Tibial artery (tissue), 4 donors: ENCODE measurements at places on chromosomes 4 and X.

GRCh38 chr4:139655116-139655515 is 10.5 kb upstream of the MGST2 start:
- DNase-seq = no peak

DNA sequence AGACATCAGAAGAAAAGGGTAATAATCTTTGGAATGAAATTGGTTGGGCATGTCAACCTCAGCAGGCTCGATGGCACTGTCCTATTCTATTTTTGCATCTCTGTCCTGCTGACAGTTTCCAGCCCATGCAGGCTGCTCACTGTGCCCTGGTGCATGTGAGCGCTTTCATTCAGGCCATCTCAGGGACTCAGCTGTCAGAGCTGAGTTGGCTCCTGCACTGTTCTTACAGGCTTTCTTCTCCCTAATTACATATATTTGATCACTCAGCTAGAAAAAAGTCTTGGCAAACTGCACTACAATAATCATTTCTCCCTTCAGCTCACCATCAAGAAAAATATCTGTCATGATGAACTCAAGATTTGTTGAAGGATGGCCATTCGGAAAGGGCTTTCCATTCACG is 84.7 kb downstream of the RASL11B start:
- DNase-seq = no peak

DNA sequence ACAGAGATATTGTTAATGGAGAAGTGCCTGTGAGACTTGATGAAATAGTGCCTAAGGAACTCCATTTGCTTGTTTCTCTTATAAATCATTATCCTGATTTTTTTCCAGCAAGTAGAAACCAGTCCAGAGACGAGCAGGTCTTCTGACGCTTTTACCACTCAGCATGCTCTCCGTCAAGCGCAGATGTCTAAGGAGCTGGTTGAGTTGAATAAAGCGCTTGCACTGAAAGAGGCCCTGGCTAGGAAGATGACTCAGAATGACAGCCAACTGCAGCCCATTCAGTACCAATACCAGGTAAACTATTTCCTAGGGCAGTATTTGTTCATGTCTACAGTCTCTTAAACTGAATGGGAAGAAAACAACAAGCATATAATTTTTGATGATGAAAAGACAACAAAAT is 63.6 kb downstream of the KIF4A start:
- no peak for DNase-seq

GRCh38 chrX:74422576-74423288 is 1.4 kb downstream of the SLC16A2 start:
- DNase-seq = peak; percentile 83

- no peak for DNase-seq
Measured at GRCh38 chrX:5180135-5180741, 1048.4 kb downstream of the NLGN4X start.

DNA sequence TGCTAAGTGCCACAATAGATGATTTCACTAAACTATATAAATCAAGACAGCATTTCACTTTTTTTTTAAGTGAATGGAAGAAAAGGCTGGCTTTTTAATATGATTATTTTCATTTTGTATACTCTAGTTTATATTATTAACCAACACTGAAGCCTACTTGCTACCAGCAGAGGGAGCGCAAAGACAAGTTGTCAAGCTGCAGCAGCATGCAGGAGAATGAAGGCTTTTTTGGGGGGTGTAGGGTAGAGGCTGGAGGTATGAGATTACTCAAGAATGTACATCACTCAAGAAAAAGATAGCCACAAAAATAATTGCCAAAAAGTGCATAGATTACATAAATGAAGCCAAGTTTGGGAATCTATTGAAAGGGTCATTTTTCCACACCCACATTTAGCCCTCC is 519.5 kb downstream of the FGF13 start:
- no peak for DNase-seq

DNA sequence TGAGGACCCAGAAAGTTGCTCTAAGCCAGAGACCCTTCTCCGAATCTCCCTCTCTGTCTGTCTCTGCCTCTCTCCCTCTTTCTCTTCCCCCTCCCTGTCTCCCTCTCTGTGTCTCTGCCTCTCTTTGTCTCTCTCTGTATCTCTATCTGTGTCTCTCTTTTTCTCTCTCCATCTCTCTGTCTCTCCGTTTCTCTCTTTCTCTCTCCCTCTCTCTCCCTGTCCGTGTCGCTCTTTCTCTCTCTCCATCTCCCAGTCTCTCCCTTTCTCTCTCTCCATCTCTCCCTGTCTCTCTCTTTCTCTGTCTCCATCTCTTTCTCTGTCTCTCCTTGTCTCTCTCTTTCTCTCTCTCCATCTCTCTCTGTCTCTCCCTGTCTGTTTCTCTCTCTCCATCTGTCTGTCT is 2.6 kb upstream of the SHOX start:
- no peak for DNase-seq

DNA sequence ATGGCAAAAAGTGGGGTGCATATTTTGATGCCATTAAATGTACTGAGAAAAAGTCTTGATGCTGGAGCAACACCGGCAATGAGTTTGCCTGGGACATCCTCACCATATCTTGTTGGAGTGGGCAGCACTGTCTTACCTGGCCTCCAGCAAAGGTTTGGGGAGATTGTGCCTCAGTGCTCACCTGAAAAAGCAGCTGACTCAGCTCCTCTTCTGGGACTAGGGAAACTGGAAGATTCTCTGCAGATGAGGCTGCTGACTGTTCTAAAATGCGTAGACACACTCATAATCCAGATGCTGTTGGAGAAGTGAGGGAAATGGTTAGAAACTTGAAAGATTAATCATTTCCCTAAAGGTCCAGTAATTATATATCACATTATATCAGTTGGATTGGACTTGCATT is 593.7 kb upstream of the HS3ST1 start:
- DNase-seq = no peak

DNA sequence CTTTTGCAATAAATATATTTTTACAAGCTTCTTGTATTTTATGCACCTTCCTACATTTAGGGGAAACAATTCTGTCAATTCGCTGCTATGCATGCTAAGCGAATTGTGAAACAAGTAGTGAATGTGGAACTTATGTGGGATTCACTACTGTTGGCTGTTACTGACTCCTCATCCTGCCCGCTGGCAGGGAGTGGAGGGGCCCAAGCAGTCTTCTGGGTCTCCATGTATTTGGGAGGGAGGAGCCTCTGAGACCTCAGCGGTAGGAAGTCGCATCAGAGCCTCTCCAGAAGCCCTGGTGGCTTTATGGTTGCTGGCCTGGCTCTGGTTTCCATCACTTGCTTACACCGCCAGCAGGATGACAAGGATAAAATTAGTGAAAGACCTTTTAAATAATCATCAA is 3.7 kb upstream of the SETD7 start:
- DNase-seq = no peak

DNA sequence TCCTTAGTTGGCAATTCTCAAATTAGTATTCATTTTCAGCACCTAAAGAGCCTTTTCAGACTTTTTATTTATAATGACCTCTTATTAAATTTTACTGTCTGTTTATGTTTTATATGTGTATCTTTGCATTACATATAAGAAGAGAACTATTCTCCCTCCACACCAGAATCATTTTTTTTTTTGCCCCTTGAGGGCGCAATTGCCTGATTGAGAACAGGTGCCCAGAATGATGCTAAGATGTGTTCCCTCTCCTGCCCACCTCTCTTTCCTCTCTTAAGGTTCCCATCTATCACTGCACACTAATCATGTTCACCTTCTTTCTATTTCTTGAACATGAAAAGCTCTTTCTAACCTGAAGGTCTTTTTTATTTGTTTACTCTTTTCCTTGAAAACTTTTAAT is 44.2 kb upstream of the ADAM29 start:
- no peak for DNase-seq

- no peak for DNase-seq
Measured at GRCh38 chrX:23799469-23800065, 16.6 kb downstream of the SAT1 start.

GRCh38 chrX:132188175-132188574 is 31.1 kb downstream of the RAP2C start:
- no peak for DNase-seq

DNA sequence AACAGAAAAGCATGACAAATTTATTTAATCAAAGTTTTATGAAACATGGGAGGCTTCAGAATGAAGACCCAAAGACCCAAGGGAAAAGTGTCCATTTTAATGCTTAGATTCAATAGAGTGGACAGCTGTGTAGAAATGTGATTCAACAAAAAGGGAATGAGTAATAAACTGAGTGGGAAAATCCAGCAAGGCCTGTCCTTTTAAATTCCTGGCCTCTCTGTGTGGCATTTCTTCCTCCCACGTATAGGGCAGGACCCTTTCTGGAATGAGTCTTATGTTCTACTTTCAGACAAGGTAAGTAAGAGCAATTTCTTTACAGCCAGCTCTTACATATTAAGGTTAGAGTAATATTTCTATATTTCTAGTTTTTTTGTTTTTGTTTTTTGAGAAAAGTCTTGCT is 14.5 kb downstream of the AASDH start:
- DNase-seq = no peak

- peak; percentile 24 for DNase-seq
Measured at GRCh38 chr4:127214016-127214415, 418.7 kb upstream of the INTU start.

GRCh38 chr4:20698382-20698781 is 1.9 kb upstream of the PACRGL start:
- DNase-seq = no peak

GRCh38 chr4:110306303-110306702 is 107.9 kb upstream of the ELOVL6 start:
- no peak for DNase-seq

GRCh38 chr4:117096886-117097285 is 11.5 kb upstream of the TRAM1L1 start:
- DNase-seq = no peak

- DNase-seq = no peak
Measured at GRCh38 chr4:153074936-153075630, 129.2 kb upstream of the TRIM2 start.

- no peak for DNase-seq
Measured at GRCh38 chr4:14445882-14446281, 556.4 kb upstream of the CPEB2 start.

- no peak for DNase-seq
Measured at GRCh38 chrX:45712067-45712466, 511.4 kb upstream of the DIPK2B start.

- no peak for DNase-seq
Measured at GRCh38 chrX:141341743-141342142, 99.4 kb upstream of the SPANXC start.

DNA sequence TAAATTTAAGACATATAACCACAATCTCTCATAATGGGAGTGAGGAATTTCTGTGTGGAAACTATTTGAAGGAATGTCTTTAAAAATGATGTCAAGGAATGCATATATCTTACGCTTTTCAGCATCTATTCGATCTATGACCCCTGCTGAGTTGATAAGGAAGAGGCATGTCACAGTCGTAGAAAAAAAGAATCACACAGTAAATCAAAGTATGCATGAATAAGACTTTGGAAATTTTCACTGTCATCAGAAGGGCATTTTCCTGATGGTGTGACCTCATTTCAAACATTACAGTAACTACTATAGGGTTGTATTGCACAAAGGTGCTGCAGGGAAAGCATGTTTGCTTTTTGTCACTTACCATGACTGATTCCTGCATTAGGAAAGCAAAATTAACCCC is 41.5 kb downstream of the REELD1 start:
- no peak for DNase-seq

DNA sequence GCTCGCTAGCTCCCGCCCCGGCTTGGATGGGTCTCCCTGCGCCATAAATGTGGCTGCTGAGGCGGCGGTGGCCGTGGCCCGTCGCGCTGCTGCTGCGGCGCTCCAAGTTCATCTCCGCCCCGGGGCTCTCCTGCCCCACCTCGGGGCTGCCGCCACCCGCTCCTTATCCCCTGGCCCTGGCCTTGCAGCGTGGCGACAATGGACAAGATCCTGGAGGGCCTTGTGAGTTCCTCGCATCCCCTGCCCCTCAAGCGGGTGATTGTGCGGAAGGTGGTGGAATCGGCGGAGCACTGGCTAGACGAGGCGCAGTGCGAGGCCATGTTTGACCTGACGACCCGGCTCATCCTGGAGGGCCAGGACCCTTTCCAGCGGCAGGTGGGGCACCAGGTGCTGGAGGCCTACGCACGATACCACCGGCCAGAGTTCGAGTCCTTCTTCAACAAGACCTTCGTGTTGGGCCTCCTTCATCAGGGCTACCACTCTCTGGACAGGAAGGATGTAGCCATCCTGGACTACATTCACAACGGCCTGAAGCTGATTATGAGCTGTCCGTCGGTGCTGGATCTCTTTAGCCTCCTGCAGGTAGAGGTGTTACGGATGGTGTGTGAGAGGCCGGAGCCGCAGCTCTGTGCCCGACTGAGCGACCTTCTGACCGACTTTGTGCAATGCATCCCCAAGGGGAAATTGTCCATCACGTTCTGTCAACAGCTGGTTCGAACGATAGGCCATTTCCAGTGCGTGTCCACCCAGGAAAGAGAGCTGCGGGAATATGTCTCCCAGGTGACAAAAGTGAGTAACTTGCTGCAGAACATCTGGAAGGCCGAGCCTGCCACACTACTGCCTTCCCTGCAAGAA is 763 bp downstream of the USP38 start:
- DNase-seq = peak; percentile 24

- no peak for DNase-seq
Measured at GRCh38 chrX:153792368-153792767, 1.8 kb downstream of the IDH3G start.

- DNase-seq = no peak
Measured at GRCh38 chr4:7155590-7156071, 36.7 kb upstream of the SORCS2 start.

- no peak for DNase-seq
Measured at GRCh38 chr4:124710015-124710741, 2.4 kb downstream of the ANKRD50 start.

DNA sequence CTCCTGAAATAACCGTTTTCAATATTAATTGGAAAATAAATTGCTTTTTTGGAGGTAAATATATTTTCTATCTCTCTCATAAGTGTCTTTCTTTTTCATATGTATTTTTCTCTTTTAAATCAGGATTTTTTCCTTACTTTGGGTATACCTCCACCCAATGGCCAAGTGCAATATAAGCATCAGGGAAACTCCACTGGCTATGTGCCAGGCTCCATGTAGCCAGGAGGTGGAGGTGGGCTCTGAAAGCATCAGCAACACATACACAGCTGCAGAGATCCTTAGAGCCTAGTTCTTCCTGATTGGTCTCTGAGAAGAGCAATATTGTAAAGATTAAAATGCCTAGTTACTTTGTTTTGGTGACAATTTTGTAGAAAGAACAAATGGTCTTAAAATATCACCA is 3.4 kb downstream of the GABRA2 start:
- no peak for DNase-seq

- DNase-seq = no peak
Measured at GRCh38 chrX:6661736-6662135, 126.8 kb upstream of the VCX3A start.

DNA sequence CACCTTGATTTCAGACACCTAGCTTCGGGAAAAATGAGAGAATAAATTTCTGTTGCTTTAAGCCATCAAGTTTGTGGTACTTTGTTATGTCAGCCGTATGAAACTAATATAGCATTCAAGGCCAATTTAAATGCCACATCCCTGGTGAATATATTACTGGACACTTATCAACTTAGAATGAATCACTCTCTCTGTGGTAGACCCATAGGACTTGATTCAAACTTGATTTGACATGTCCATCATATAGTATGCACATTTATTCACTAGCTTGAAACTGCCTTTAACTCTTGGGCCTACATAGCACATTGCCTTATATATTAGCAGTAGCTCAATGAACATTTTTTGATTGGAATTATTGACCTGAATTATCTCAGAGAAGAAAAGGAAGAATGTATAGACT is 172.3 kb downstream of the ADGRA3 start:
- DNase-seq = no peak
